ENCODE measurements at places on chromosomes 6 and 20.

DNA sequence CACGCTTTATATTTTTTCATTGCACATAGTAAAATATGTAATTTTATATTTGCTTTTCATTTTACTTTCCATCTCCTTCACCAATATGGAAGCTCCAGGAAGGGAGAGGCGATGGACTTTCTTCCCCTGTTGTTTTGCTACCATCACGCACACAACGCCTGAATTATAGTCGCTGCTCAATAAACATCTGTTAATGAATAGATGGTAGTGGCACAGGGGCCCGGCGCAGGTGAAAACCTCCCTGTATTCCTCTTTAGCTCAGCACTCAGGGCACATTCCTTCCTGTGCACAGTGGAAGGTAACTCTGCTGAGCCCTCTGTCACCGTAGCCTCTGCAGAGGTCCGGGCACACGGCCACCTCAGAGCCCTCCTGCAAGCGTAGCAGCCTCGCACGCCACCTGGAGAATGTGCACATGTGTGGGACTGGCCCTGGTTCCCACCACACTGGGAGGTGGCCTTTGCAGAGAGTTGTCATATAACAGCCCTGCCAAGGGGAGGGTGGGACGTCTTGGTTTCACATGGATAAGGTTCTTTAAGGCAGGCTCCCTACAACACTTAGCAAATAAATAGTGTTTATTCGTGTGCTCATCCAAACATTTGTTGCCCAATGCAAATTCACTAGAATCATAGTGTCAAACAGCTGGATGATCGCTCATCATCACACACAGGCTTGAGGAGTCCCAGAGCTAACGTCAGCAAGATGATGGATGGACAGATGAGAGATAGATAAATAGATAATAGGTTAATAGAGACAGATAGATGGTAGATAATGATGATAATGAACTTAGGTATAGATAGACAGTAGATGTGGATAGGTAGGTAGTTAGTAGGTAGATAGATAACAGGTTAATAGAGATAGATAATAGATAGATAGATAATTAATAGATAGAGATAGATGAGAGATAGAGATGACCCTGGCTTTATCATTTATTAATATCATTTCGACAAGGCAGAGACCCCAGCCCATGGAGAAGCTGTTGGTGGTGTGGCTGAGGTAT, 32.3 kb upstream of the AFDN start:
- DNase-seq: no peak

GRCh38 chr6:161586887-161587286, 313.0 kb upstream of the AGPAT4 start:
- DNase-seq: peak; percentile 33

DNA sequence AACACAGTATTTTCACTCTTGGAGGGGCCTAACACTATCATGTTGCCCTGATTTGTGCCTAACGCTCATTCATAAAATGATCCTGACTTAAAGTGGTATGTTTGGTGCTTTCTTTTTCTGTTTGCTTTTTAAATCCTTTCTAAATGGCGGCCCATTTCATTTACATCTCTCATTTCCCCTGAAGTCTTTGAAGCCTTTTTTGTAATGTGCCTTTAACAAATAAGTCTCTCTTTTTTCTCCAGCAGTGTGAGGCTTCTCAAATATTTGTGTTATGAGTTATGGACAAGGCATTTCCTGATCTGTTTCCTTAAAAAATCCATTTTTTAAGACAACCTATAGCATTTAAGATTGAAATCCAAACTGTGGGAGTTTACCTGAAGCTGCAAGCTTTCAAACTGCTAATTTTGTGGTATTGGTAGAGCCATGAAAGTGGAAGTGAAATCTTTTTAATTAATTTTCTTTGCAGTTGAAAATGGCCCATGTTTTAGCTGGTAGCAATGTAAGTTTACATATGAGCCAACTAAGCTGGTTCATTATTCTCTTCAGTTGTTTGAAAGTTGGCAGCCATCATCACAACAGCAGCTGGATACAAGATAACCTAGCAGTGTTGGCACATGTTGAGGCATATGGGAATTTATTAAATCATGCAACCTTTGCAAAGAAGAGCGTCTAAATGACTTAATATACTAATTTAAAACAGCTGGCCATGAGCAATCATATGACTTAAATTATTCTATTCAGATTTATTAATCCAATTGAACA, 469.7 kb downstream of the CDKAL1 start:
- no peak for DNase-seq

- no peak for DNase-seq
These were observed 267.9 kb upstream of the BMP2 start for GRCh38 chr20:6499566-6499965.

- DNase-seq: no peak
These were observed 45.2 kb downstream of the THEMIS start for GRCh38 chr6:127855542-127856159.

- no peak for DNase-seq
These were observed 99.7 kb downstream of the IRF4 start for GRCh38 chr6:491233-491632.

GRCh38 chr6:165641672-165642156, 21.3 kb downstream of the PDE10A start:
- DNase-seq: no peak

DNA sequence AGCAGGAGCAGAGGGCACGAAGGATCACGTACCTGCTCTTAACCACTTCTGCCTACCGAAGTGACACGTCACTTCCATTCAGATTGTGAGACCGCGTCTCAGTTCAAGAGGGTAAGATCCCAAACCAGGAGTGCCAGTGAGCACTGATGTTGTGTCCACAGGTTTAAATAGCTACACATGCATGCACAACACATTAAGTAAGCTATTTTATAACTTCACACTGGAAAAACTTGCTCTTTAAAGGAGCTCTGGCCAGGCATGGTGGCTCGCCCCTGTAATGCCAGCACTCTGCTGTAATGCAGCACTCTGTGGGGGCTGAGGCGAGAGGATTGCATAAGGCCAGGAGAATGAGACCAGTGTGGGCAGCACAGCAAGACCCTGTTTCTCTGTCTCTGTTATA, 21.1 kb downstream of the ABHD12 start:
- DNase-seq: no peak

- no peak for DNase-seq
These were observed 52.1 kb upstream of the VSTM2L start for GRCh38 chr20:37850724-37851355.

DNA sequence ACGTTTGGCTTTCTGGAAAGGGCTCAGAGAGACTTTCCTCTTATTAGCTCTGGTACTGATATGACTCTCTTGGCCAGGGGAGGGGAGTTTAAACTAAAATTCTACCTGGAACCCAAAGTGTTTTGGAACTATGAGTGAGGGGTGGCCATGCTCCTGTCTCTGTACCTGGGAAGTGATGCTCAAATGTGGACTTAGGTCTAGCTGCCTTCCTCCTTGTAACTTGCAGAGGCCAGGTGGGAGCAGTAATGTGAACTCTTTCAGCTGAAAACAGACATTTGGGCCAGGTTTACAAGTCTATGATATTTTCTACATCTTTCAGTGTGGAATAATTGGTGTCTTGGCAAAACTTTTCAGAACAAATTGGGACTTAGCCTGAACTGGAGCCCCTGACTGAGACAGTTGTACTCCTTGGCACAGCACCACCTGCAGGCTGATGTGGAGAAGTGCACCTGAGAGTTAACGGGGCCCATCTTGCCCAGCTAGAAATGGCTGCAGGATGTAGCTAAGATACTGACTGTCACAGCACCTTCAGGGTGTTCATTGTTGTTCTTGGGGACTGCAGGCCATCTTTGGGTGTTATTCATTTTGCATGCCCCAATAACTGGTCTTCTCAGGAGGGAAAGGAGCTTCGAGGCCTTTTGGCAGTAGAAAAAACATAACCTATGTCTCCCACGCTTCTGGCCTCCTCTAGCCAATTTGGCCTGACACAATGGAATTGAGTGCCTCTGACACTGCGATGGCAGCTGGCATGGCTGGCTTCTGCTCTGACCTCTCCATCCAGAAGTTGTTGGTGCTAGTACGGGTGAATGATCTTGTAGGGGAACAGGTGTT, 37.1 kb downstream of the CD109 start:
- DNase-seq: no peak

DNA sequence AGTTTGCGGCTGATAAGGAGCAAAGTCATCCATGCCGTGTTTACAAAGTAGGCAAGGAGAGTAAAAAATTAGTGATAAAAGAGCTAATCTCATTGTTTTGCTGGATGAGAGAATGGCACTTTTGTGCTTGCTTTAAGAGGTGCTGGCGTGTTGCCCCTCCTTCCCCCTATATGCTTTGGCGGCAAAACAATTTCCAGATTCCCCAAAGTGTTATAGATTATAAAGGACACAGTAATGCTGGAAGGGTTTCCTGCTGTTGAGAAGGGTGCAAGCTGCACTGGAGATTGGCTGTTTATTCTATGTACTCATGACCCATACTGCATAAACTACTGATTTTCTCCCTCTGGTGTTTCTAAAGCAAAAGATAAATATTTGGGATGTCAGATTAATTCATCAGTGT, 338.9 kb upstream of the MAP3K7 start:
- DNase-seq: no peak

DNA sequence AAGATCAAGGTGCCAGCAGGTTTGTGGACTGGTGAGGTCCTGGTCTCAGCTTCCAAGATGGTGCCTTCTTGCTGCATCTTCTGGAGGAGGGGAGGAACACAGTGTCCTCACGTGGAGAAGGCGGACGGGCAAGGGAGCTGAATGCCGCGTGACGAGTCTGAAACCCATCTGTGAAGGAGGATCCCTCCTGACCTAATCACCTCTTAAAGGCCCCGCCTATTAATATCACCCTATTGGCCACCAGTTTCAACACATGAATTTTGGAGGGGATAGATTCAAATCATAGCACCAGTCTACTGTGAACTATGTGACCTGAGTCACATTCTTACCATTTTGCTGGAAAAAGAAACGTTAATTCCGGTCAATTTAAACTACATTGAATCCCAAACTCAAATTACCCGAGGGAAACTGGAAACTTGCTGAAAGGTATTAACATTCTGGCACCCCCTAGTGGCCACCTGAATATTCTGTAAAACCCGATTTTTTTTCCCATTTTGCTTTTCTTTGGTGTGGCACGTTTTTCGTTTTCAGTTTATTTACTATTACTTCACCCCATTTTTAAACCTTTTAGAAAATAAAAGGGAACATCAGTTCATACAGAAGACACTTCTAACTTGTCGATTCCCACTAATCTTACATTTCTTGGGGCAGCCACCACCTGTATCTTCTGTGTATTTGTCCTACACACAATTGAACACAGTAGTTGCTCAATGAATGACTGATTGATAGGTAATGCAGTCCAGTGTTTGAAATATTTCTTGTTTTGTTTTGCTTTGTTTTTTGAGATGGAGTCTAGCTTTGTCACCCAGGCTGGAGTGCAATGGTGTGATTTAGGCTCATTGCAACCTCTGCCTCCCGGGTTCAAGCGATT, 17.9 kb upstream of the CCDC170 start:
- DNase-seq: no peak

DNA sequence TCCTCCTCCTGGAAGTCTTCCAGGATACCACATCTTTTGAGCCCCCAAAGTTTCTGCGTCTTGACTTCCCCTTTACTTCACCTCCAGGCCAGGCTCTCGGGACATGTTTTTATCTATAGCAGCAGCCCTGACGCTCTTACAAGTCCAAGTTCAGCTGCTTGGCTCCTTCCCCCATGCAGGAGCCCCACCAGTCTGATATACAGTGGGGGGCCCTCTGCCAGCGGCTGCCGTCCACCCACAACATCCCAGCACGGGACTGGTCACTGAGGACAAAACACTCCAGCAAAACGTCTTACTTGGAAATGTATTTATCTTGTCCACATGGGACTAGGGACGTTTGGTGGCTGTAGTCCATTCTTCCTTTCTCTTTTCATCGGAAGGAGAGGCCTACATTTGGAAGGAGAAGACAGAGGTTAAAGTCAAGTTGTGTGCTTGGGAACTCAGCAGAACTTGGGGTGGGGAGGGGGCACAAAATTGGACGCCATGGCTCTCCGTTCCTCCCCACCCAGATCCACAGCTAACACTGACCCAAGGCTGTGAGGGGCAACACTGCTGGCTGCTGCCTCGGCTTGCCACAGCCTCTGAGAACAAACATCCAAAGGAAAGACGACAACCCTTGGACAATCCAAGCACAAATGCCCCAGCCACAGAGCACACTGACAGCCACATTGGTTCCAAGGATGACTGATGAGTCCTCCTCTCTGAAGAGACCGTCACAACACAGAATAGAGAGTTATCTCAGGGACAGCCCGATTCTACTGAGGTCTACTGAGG, 79.2 kb downstream of the PRND start:
- DNase-seq: no peak

- no peak for DNase-seq
These were observed 138.3 kb downstream of the CDC5L start for GRCh38 chr6:44525761-44526351.

GRCh38 chr6:6873778-6874177, 234.0 kb upstream of the RREB1 start:
- DNase-seq: no peak

- DNase-seq: no peak
These were observed 99.7 kb downstream of the TULP4 start for GRCh38 chr6:158411998-158412397.

- DNase-seq: peak; percentile 13
These were observed 51.1 kb downstream of the TCP11 start for GRCh38 chr6:35089935-35090505.

GRCh38 chr6:106512968-106513574, 116.2 kb downstream of the RTN4IP1 start:
- no peak for DNase-seq

- DNase-seq: no peak
These were observed 49.9 kb upstream of the FAM184A start for GRCh38 chr6:119128252-119128912.
